Activated CD4-positive, alpha-beta T cell treated with anti-CD3 and anti-CD28 coated beads, Interleukin-2, amount 10 ng/mL, durations not matched to agents 7 days and 5 days (primary cell): ENCODE measurements at places on chromosomes 12 and 14. TPM values are rescaled to one million over a fixed set of nuclear protein-coding genes. Genes with fewer than 3 reads are reported as not detected.

The BATF gene
- total RNA-seq, result 41.0 TPM

GRCh38 chr12:122205053-122205925, 1.8 kb downstream of the B3GNT4 start:
- no peak for DNase-seq

- no peak for DNase-seq
These were observed 23.8 kb downstream of the CD163 start for GRCh38 chr12:7479771-7480170.

The SSPN gene
- not detected for total RNA-seq

GRCh38 chr12:62214846-62215245, 45.4 kb upstream of the USP15 start:
- no peak for DNase-seq

GRCh38 chr12:4535092-4535491, 3.6 kb upstream of the RAD51AP1 start:
- no peak for DNase-seq

GRCh38 chr12:2244013-2244861, 191.4 kb downstream of the CACNA1C start:
- DNase-seq, result no peak

GRCh38 chr12:49792976-49793580, 35.1 kb downstream of the NCKAP5L start:
- no peak for DNase-seq

DNA sequence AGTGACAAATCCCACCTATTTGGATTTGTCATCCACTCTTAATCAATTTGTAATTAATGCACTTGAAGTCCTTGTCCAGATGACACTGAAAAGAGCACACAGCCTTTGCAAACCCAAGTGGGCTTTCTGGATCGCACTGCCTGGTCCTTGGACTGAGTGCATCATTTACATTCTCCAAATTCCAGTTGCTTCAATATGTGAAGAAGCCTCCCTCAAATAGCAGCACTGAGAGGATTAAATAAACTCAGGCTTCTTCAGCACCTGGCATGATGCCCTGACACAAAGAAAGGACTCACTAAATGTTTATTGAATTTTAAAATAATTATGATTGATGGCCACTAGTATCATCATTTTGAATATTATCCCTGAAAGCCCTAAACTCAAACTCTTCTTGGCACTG, 496.5 kb downstream of the VRK1 start:
- no peak for DNase-seq

DNA sequence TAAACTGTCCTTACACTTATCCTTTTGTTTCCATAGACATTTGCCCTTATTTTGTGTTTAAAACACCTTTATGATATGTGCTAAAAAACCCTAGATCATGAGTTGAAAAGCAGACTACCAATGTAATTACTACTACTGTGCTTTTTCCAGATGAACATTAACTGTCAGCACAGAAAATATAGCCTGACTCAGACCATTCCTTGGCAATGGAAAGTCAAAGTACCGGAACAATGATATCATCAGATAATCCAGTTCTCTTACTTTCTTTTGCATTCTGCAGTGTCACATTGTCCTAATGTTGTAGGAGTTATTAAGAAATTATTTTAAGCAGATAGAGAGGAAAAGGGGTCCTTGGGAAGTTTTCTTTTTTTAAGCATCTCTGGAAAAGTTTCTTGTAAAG, 1189.0 kb upstream of the FLRT2 start:
- no peak for DNase-seq

DNA sequence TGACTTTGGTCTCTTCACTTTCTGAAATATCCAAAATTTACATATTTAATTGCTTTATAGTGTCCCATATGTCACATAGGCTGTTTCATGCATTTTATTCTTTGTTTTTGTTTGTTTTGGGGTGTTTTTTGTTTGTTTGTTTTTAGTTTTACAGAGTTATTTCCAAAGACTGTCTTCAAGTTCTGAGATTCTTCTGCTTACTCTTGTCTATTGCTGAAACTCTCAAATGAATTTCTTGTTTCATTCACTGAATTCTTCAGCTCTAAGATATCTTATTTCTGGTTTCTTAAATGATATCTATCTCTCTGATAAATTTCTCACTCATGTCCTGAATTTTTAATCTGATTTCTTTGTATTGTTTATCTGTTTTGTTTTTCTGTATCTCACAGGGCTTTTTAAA, 412.0 kb upstream of the ATP2B1 start:
- DNase-seq, result no peak

DNA sequence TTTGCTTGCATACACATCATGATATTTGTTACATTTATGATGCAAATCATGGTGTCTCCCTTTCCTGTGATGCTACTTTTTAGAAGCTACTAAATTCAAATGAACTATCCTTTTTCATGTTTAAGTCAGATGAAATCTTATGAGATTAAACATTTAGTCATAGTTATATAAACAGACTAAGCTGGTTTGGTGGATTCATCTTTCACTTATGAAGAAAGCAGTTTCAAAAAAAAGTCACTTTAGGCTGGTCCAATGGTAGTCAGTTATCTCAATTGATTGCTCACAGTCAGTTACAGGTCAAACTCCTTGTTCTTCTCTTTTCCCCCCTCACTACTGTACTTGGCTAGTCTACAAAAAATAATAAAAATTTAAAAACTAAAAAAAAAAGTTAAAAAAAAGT, 19.7 kb downstream of the SYCP3 start:
- DNase-seq, result no peak

The KRT77 gene
- total RNA-seq, result not detected

DNA sequence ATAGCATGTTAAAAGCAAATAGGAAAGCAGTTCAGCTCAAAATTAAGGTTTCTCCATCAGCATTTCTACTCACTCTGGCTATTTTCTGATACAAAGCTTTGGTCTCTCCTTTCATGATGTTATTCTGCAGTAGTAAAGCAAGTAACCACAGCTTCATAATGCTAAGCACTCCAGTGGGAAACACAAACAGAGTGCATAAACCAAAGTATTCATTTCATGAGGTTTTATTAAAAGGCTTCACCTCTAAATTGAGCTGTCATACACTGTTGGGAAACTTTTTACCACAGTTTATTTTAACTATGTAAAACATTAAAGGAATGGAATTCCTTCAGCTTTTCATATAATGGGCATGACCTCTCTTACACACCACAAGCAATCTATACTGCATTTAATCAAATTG, 157.9 kb upstream of the LMO3 start:
- DNase-seq, result no peak

DNA sequence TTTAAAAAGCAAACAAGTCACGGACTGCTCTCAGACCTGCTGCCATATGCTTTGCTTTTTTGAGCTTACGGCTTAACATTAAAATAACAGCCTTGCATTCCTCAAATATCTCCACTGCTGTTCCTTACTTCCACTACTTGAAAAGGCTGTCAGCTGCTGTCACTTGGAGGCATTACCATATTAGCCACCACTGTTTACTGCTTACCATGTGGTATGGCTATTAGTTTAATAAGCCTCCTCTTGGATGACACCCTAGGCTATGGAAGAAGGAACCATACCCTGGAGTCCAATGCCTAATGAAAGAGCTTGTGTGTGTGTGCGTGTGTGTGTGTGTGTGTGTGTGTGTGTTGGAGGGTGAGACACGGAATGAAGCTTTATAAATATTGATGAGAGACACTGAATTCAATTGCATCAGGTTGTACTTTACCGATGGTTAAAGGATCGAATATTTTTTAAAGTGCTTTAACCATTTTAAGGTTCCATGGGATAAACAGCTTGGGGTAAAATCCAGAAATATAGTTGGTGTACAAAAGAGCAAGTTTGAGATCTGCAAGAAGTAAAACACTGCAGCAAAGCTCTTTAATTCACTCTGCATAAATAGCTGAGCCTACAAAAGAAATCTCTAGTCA, 174.5 kb downstream of the TTC7B start:
- no peak for DNase-seq

- no peak for DNase-seq
These were observed 212.9 kb downstream of the PAX9 start for GRCh38 chr14:36874396-36875138.

DNA sequence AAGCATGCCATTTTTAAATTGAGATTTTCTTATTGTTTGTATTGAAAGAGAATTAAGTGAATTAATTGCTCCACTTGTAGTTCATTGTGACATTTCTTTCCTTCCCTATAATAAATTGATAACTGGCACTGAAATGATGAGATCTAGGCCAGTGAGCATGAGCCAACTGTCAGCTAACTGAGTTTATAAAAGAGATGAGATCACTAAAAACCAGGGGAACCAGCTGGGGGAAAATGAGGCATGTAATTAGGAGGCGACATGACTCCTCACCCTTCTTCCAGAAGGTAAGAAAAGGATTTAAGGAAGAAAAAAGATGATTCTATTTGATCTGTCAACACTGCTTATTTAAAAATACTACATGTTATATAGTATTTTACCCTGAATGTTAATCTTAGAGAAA, 104.5 kb upstream of the DNM1L start:
- DNase-seq, result no peak

GRCh38 chr12:91379051-91379775, 196.6 kb upstream of the DCN start:
- DNase-seq, result no peak

GRCh38 chr14:94244182-94244581, 48.9 kb downstream of the SERPINA10 start:
- DNase-seq, result no peak

The KRT79 gene
- total RNA-seq, result not detected
